ENCODE measurements at places on chromosomes 16 and 17.
A peak's percentile ranks its signal among the peaks of the same experiment; 100 is the strongest.

DNA sequence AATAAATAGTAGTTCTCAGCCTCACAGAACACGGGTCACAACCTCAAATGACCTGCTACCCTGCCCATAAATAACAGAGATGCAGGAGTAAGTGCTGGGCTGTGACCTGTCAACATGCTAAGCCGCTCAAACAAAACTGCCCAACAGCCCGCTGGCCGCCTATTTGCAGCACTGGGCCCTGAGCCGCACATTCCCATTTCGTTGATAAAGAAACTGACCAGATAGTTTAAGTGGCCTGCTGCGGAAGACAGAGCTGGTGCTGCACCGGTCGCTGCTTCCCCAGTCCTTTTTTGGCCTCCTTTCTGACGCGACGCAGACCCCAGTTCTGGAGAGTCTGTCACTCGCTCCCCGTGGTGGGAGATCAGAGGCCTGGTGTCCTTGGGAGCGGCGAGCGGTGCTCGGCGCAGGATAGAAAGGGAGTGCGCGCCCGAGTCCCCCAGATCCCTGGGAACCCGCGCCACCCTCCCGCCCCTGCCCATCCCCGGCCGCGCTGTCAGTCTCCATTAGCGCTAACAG lies 349 bp upstream of the SLC6A2 start:
- no peak for DNase-seq

GRCh38 chr16:53048139-53048915 lies 4.4 kb downstream of the CHD9NB start:
- no peak for DNase-seq

- no peak for DNase-seq
Measured at GRCh38 chr17:70288540-70289290, 119.4 kb downstream of the KCNJ2 start.

GRCh38 chr17:27667656-27668487 lies 36.9 kb downstream of the LGALS9 start:
- no peak for DNase-seq

GRCh38 chr16:11276896-11277593 lies 765 bp upstream of the PRM2 start:
- DNase-seq: no peak

DNA sequence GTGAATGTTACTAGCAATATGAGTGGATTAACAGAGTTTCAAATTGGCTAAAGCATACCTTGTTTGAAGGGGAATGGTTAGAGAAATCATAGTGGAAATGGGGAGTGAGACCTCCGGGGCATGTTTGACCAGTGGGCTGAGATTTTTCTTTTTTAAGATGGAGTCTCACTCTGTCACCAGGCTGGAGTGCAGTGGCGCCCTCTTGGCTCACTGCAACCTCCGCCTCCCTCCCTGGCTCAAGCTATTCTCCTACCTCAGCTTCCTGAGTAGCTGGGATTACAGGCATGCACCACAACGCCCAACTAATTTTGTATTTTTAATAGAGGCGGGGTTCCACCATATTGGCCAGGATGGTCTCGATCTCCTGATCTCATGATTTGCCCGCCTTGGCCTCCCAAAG lies 9.6 kb downstream of the CDRT15 start:
- no peak for DNase-seq

GRCh38 chr17:28494445-28495188 lies 11.5 kb upstream of the FOXN1 start:
- DNase-seq: peak; percentile 89

- DNase-seq: no peak
Measured at GRCh38 chr16:71792176-71792575, 16.5 kb downstream of the AP1G1 start.

DNA sequence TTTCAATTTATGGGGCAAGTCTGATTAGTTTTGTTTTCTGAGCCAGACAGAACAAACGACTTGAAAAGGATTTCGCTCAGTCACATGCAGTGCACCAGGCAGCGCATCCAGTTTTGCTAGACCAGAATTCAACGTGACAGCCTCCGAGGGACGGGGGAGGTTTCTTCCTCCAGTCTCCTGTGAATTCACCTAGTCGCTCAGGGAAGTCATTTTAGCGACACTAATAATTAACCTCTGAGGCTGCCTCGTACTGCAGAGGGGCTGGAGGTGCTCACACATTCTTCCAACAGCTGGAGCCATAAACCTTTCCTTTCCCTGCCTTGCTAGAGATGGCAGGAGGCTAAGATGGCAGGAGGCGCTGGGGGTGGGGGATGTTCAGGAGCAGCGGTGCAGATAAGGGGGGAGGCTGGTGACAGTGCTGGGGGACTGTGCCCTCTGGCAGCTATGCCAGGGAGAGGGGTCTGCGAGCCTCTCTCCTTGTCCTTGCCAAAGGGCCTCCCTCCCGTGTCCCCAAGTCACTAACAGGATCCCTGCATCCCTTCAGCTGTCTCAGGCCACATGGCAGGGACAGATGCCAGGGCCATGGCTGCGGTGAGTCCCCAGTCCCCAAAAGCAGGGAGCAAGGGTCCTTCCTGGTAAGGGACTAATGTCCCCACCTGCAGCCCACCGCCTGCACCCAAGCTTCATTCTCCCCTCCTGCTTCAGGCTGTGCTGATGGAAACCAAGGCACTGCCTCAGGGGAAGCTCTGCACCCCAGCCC lies 24.0 kb downstream of the MXRA7 start:
- DNase-seq: no peak

DNA sequence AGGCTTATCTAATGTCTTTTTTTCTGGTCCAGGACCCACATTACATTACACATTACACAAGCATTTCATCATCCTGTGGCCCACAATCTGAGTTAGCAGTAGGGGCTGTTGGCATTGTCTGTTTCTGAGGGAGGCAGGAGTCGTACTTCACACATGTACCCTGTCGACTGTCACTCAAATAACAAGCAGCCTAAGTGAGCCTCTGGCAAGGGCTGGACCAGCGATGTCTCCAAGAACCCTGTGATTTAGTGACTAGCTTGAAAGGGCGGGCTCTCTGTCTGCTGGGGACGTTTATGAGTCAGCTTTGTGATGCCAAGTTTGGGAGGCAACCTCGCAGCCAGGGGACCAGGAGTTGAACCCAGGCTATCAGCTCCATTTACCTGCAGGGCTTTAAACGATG lies 251.4 kb downstream of the HS3ST3B1 start:
- no peak for DNase-seq
